HFFc6 (cell line): ENCODE measurements at places on chromosomes 4 and X. TPM values are rescaled to one million over a fixed set of nuclear protein-coding genes. Genes with fewer than 3 reads are reported as not detected.
A peak's percentile ranks its signal among the peaks of the same experiment; 100 is the strongest.

DNA sequence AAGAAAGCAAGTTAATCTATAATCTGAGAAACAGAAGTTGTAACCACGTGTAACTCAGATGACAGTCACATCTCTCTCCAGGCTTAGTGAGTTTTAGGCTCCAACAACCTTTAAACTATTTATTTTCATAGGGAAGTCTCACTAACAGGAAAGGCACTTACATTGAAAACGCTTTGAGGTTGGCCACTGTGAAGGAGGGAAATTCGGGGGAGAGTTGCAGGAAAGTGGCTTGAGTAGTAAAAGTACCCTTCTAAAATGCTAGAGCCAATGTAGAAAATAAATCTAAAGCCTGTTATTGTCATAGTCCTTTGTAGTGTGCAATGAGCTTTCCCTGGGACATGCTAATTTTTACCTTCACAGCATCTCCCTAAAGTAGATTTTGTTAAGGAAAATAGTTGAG, 995 bp upstream of the NFXL1 start:
- no peak for DNase-seq

GRCh38 chr4:42112846-42113245, 39.6 kb downstream of the BEND4 start:
- no peak for DNase-seq

DNA sequence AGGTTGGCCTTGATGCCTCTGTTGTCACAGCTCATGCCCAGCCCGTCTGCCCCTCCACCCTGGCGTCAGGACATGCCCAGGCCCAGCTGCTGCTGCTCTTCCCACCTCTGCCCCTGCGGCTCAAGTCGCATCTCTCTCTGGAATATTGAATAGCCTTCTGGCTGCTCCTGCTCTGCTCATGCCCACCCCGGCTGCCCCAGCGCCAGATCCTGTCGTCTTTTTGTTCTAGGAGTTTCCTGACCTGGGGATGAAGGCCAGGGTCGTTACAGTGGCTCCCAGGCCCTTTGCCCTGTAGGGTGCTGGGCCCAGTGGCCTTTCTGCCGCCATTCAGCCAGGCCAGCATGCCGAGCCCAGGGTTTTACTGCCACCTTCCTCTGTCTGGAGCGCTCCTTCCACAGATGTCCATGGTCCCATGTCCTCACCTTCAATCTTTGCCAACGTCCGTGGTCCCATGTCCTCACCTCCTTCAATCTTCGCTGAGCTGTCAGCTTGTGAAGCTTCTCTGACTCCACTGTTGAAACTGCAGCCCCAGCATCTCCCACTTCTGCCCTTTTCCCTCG, 9.7 kb downstream of the MAEA start:
- DNase-seq = no peak

GRCh38 chr4:88709989-88710388, 12.4 kb upstream of the NAP1L5 start:
- no peak for DNase-seq

DNA sequence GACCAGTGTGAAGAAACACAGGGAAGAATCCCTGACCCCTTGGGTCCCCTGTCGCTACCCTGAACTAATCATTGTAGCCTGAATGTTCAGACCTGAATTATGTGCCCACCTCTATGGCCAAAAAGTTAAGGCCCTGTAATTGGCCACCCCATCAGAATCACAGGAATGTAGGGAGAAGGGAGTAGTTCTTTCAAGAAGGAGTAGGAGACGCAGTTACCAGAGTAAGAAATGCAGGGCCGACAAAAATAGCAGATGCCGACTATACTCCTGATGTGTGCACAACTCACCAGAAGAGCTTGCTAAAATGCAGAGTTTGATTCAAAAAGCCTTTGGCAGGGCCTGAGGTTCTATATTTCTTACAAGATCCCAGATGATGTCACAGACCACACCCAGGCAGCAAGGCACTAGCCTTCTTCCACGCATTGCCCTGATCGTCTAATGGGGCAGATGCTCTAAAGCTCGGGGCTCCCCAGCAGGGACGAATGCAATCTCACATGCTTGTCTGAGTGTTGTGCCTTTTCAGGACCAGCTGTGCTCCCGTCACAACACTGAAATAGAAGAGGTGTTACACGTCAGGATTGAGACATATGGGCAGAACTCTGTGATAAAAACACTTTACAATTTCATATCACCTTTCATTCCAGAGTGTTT, 161.0 kb upstream of the FAM241A start:
- no peak for DNase-seq

GRCh38 chrX:104309169-104309568, 54.4 kb upstream of the ESX1 start:
- DNase-seq = no peak

IL2RG gene
- not detected in 3 replicates for total RNA-seq

S100P gene
- total RNA-seq = 0.62 TPM in 1 of 3 replicates, not detected in the others

GAGE12F gene
- not detected in 3 replicates for total RNA-seq

DNA sequence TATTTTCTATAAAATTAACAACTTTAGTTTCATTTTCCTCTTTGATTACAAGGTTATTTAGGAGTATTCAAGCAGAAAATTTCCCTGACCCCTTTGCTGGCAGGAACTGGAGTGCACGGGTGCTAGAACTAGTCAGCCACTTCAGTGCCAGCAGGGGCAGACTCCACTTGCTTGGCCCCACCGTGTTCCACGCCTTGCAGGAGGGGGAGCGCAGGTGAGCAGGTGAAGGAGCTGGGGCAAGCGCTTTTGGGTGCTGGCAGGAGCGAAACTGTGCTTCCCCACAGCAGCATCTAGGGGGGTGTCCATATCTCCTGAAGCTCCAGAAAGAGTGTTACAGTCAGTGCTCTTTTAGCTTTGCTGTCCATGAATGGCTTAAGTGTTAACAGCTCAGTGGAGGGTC, 45.5 kb downstream of the MID2 start:
- DNase-seq = no peak

GRCh38 chr4:88341227-88342192, 37.1 kb upstream of the HERC6 start:
- peak; percentile 82 for DNase-seq

MAGEE2 gene
- not detected in 3 replicates for total RNA-seq

DNA sequence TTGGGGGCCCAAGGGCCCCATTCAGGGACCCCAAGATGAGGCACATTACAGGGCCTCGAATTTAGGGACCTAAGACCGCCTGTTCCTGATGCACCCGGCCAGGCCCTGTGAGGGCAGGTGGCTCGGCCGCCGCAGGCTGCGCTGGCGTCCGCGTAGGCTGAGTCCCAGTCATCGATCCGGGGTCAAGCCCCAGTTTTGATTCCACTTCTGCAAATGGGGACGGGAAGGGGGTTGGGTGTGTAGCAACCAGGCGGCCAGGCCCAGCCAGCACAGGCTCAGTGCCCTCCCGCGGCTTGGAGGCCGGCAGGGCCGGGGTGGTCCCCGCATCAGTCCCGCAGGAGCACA, 327 bp downstream of the PNPLA4 start:
- no peak for DNase-seq

- no peak for DNase-seq
Measured at GRCh38 chr4:169682372-169683047, 62.1 kb downstream of the CLCN3 start.

MID2 gene
- 9.3 to 10.7 TPM (median 10.0 TPM) in 3 replicates for total RNA-seq

GYPA gene
- total RNA-seq = not detected in 3 replicates

DNA sequence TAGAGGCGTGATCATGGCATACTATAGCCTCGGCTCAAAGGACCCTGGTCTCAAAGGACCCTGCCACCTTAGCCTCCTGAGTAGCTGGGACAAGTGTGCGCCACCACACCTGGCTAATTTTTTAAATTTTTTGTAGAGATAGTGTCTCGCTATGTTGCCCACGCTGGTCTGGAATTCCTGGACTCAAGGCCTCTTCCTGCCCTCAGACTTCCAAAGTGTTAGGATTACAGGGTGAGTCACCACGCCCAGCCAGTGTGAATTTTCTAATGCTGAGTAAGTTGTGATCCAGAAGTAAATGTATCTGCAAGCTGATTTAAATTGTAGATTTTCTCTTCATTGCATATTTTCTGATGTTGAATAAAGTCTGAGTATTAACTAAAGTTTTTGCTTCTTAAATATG, 2.6 kb upstream of the ZNF674 start:
- DNase-seq = peak; percentile 66

DNA sequence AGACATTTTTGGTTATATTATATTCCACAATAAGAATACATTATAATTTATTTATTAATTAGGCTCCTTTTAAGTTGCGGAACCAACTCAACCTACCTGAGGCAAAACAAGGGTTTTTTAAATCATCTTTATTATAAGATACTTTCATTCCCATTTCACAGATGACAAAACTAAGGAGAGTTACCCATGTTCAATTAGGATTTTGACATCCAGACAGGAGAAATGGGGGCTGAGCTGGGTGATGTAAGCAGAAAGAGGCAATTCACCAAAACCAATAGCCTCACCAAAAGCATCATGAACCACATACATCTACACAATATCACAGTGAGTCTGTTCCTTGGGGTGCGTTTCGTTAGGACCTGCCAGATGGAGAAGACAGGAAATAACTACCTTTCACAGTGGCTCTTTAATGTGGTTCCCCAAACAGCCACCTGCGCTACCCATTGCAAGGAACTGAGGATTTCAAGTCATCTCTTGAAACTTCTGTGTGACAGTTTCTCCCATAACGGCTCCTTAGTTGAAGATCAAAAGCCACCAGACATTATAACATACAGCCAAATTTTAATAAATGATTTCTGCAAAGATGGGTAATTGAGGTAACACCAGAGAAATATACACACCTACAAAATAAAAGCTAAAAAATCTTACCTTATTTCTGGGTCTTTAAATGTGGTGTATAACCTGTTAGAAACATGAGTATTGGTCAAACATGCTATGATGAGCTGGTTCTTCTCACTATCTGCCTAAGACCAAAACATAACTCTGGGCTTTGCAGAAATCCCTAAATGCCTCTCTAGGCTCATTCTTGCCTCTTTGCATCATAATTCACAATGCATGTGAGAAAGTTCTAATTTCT, 190.6 kb upstream of the LEF1 start:
- DNase-seq = no peak

- DNase-seq = no peak
Measured at GRCh38 chr4:37995981-37996775, 36.0 kb downstream of the PTTG2 start.

UGT2B17 gene
- total RNA-seq = not detected in 2 replicates

ATP1B4 gene
- total RNA-seq = not detected in 3 replicates

RPGR gene
- total RNA-seq = 3.6 to 4.5 TPM (median 3.8 TPM) in 3 replicates

DNA sequence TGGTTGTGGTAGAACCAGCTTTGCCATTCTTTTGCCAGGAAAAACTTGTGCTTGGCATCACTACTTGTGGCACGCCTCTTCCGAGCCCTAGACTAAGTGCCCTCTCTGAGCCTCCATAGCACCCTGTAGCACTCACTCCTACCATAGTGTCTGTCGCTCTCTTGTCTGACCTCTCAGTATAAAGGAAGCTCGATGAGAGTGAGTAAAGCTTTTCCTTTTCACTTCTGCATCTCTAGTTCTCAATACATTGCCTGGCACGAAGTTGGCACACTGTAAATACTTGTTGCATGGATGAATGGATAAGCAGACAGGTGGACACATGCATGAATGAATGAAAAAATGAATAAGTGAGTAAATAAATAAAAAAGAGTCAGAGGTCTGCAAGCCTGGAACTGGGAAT, 48.3 kb downstream of the TLR10 start:
- DNase-seq = no peak

- DNase-seq = no peak
Measured at GRCh38 chr4:163587867-163588266, 93.4 kb downstream of the TMA16 start.
